ENCODE measurements at places on chromosomes 5 and 9.

DNA sequence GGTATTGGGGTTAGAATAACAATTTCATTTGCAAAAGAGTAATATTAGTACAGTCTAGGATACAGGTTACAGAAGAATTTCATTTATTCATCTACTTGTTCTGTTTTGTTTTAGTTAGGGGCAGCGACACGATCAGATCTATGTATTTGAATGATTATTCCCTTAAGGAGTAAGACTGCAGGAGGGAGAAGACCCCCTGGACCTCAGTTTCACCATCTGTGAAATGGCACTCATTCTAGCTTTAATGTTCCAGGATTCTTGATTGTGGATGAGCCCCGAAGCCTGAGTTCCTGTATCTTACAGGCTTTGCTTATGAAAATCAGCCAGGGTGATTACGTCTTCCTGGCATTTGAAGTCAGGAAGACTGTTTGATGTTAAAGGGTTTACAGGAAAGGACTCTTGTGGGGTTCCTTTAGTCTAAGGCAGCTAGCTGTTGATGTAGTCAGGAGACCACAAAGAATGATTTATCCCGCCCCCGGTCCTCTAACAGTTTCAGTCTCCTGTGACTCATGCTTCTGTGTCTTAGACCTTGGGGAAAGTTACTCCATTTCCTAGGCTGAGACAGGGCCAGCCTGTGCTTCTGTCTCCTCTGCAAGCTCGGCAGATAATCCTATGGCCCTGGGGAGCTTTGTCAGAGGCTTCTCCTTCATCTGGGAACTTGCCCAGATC lies 11.5 kb downstream of the SMIM3 start:
- DNase-seq = no peak

- no peak for DNase-seq
Measured at GRCh38 chr9:21965401-21965951, 28.7 kb downstream of the CDKN2A start.

GRCh38 chr5:15574806-15575325 lies 74.9 kb downstream of the FBXL7 start:
- no peak for DNase-seq

DNA sequence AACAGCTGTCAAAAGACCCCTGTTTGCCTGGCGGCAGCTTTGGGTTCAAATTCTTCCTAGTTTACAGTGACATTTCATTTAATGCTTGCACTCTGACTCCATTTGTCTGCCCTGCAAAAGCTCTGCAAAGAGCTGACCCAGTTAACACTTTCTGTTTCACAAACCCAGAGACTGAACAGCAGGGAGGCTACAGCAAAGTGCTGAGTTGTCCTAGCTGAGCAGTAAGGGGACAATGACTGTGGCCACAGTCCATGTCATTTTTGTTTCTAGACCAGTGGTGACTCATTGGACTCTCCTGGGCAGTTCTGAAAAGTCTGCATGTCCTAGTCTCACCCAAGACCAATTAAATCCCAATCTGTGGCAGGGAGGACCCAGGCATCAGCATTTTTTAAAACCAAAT lies 994.8 kb upstream of the WWC1 start:
- no peak for DNase-seq

GRCh38 chr5:103259705-103260355 lies 1.3 kb downstream of the MACIR start:
- DNase-seq = no peak

DNA sequence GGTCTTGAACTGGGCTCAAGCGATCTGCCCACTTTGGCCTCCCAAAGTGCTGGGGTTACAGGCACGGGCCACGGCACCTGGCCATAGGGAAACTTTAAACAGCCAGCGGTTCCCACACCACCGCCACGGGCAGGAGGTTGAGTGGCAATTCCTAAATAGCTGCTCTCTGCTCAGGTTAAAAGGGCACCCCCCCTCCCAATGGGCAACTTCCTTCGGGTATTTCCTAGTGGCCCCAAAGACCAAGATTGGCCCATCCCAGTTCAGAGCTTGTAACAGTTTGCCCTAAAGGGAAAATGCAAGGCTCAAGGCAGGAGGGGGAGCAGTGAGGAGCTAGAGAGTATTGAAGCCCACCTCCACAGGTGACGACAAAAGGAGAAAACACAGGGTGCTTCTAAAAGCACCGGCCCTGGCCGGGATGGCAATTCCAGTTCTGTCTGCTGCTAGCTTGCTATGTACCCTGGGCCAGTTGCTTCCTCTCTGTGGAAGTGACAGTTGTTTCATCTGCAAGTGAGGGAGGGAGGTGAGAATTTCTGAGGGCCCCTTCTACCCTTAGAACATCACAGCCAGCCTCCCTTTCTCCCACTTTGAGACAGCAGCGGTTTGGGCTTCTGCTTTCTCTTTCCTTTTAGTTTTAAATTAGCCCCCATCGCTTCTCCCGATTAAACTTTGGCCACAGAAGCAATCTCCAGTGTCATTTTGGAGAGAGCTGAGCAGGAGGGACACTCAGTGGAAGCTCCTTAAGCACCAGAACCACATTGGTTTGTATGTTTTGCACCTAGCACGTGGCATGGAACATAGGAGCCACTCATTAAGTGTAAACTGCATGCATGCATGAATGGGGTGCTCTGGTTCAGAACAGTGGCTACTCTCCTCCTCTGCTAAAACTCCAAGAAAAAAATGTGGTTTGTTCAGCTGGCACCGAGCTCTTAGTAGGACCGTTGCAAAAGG lies 17.3 kb upstream of the TNIP1 start:
- DNase-seq = no peak

GRCh38 chr5:32975656-32976375 lies 264.7 kb downstream of the NPR3 start:
- no peak for DNase-seq

DNA sequence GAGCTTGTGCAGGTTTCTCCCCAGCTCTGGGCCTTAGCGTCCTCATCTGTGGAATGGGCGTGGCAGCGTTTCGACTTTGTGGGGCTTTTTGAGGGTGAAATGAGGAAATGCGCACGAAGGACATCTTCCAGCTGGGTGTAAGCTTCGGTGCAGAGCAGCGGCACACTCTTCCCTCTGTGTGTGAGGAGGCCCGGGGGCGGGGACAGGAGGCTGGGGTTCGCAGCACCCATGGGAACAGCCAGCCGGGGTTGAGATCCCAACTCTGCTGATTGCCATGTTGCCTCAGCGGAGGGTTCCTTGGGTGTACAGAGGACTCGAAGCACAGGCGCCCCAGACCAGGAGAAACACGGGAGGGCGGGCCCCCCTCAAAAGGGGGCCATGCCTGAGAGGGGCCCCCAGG lies 265.6 kb downstream of the NSG2 start:
- no peak for DNase-seq

DNA sequence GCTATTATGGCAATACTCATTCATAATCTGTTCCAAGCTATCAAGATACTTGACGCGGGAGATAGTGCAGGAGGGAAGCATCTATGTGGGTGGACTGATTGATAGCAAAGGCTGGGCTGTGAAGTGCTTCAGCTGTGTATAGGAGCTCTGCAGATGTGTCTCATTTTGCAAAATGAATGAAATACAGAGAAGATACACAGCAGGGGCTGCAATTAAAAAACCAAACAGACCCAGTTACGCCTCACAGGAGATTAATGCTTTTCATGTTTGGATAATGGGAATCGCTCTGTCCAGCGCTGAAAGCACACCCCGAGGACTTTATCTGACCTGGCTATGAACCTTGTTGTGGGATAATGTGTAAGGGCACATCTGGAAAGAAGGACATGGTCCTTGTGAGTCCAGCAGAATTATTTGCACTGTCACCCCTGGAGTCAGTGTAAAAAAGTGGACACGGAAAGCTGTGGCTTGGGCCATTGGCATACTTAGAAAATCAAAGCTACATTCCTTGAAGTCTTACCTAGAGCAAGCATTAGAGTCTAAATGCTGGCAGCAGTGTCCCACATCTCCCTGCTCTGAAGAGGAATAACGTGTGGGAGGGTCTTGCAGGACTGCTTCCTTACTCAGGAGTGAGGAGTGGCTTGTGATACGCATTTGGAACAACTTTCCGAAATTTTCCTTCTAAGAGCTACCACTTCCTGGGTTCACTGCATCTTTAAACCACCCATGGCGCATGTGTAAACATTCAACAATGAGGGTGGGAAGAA lies 2.6 kb downstream of the SH3RF2 start:
- no peak for DNase-seq
